ENCODE measurements at places on chromosomes 2 and 18.
A peak's percentile ranks its signal among the peaks of the same experiment; 100 is the strongest.

DNA sequence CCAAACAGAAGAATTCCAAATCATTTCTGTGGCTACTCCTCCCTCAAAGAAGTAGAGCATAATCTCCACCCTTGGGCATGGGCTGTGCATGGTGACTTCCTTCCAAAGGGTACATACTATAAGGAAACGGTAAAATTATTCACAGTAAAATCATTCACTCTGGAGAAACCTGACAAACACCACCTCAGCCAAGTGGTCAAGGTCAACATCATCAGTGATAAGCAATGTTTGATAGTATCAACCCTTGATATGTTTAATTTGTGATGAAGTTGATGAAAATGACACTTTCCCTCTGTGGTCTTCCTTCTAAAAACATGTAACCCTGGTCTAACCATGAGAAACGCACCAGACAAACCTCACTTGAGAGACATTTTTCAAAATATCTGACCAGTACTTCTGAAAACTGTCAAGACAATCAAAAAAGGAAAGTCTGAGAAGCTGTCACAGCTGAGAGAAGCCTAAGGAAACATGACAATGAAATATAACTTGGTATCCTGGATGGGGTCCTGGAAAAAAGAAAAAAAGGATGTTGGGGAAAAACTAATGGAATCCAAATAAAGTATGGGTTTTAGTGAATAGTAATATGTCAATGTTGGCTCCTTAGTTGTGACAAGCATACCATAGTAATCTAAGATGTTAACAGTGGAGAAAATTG, 9.4 kb upstream of the TXNDC2 start:
- DNase-seq = no peak

DNA sequence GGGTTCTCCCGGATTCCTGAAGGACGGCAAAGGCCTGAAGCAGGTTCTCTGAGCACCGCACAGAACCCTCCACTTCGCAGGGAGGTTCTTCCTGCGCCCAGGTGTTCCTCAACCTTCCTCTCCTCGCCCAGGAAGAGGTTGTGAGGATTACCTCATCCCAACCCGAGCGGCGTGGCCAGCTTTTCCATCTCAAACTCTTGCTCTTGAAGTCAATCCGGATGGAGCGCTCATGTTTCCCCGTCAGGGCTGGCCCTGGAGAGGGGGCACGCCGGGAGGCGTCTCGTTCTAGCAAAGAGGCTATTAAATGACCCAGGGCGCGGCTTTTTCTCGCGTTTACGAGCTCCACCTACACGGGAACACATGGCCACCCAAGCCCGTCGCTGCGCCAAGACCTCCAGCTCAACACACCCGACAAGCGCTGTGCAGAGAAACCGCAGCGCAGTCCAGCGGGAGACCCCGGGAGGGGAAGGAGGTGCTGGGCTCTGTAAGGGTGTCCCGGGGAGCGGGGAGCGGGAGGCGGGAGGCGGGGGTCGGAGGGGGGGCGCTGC, 540 bp upstream of the RAB10 start:
- peak; percentile 95 for DNase-seq

- no peak for DNase-seq
These were observed 62.9 kb downstream of the COX7A2L start for GRCh38 chr2:42298132-42298531.

- DNase-seq = no peak
These were observed 142.7 kb upstream of the KYNU start for GRCh38 chr2:142734770-142735169.

DNA sequence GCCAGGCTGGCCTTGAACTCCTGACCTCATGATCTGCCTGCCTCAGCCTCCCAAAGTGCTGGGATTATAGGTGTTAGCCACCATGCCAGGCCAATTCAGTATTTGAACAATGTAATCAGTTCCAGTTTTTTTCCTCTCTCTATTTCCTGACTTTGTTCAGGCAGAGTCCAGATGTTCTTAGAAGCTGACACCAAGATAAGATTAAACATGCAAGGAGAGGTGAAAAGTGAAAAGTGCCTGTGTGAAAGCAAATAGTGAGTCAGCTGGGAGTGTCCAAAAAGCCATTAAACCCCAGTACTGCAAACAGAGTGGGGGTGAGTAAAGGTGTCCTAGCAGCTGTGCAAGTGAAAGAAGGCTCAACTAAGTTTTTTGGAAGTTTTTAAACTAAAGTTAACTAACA, 231.5 kb downstream of the PTH2R start:
- DNase-seq = no peak

DNA sequence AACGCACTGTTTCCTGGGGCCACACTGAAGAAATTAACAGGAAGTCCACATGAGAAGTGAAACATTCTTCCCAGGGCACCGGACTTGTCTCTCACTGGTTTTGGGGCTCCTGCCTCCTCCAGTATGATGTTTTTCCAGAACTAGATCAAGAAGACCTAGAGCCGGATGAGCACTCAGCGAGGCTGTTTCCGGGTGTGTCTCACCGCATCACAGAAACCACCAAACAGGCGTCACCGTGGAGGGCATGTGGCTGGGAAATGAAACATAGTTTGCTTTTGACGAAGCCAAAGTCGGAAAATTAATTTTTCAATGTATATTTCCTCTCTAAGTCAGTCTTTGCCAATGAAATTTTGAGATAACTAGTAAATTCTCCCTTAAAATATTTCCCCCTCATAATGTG, 314.0 kb upstream of the SALL3 start:
- DNase-seq = no peak

DNA sequence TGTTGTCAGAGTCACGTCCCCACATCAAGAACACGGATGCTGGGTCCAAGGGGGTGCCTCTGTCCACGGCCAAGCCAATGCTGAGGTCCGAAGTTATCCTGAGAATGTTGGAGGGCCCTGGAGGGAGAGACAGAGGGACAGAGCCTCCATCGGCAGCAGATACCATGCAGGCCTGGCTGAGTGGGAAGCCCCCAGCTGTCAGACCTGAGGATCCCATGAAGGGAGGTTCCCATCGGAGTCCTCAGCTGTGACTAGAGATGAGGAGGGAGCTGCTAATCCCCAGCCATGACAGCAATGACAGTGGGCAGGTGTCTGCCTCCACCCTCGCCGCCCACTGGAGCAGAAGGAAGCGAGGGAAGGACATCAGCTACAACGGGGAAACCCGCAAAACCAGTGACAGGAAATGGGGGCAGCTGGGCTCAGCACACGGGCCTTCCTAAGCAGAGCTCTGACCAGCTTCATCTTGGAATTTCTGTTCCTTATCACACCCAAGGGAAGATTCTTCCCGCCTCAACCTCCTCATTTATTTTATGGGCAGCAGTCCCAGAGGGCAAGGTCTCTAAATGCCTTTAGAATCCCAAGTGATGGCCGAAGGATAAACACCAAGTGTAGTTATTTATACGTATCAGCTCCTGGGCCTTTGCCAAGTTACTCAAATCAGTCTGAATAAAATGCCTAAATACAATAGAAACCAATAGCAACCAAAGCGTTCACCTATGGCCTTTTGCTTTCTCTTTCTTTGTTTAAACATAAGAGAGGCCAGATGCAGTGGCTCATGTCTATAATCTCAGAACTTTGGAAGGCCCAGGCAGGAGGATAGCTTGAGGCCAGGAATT, 32.2 kb downstream of the FAM178B start:
- peak; percentile 18 for DNase-seq

DNA sequence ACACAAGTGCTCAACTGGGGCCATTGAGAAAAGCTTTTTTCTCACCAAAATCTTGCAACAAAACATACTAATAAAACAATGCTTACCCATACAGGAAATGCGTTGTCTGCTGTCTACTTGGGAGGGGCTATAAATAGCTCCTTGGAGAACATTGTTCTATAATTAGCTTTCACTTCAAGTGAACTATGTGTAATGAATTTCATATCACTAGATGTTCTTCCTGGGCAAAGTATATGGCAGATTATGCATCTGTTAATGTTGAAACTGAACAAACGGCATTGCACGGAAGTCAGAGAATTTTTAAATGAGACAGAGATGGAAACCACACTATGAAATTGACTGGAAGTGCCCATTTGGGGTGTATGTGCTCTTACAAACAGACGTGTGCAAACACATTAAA, 6.4 kb upstream of the NPAS2 start:
- DNase-seq = no peak
